ENCODE measurements at places on chromosomes 1 and 21.

GRCh38 chr21:42388740-42389448 is 7.0 kb downstream of the TMPRSS3 start:
- DNase-seq, result peak; percentile 58

GRCh38 chr1:25703671-25704266 is 87.2 kb downstream of the MAN1C1 start:
- DNase-seq, result no peak

- no peak for DNase-seq
Observed at GRCh38 chr1:3380469-3380868, 74.0 kb upstream of the ARHGEF16 start.

GRCh38 chr1:72896256-72896655 is 613.9 kb upstream of the NEGR1 start:
- no peak for DNase-seq

- DNase-seq, result no peak
Observed at GRCh38 chr1:189431447-189431846, 1046.2 kb downstream of the BRINP3 start.
